Heart left ventricle (tissue), 16 donors: ENCODE measurements at places on chromosomes 2 and 18. TPM values are rescaled to one million over a fixed set of nuclear protein-coding genes. Genes with fewer than 3 reads are reported as not detected.

Gene RAD51AP2
- 0.18 TPM for total RNA-seq

- no peak for DNase-seq
Measured at GRCh38 chr18:3607309-3608098, 157.5 kb downstream of the TGIF1 start.

GRCh38 chr2:166609183-166609959 is 115.3 kb upstream of the SCN7A start:
- no peak for DNase-seq

Gene SALL3
- total RNA-seq: 0.07 TPM

DNA sequence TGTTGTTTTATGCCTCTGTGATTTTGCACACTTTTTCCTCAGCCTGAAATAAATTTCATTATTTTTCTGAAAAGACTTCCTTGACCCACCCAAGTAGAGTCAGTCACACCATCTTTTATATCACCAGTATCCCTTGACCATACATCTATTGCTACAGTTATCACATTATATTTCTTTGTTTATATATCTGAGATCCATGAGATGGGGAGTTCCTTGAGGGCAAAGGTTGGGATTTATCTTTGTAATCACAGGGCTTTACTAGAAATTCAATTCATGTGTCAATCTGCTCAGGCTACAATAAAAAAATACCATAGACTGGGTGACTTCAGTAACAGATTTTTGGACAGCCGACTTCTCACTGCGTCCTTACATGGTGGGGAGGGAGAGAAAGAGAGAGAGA is 12.8 kb upstream of the RNF138 start:
- DNase-seq: no peak

GRCh38 chr2:73886357-73886756 is 6.5 kb upstream of the ACTG2 start:
- DNase-seq: no peak

GRCh38 chr18:68033466-68033865 is 516.9 kb upstream of the DSEL start:
- no peak for DNase-seq

Gene PROKR1
- total RNA-seq: not detected

DNA sequence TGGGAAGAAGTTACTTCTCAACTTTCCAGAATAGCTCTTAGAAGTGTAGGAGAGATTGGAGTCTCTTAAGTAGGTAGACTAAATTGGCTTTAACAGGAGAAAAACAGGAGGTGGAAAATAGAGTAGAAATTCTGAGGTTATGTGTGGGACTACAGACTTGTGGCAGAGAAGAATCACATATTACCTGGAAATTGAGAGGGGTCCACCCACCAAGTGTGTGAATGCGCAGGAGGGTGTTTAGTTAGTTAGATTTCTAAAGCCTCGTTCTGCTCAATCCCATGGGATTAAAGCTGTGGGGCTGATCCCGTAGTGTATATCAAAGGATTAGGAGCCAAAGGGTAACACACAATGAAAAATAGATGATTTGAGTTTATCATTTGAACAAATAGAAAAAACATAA is 319.1 kb downstream of the TRIB2 start:
- DNase-seq: no peak
